Panc1 (cell line): ENCODE measurements at places on chromosomes 4 and X. TPM values are rescaled to one million over a fixed set of nuclear protein-coding genes. Genes with fewer than 3 reads are reported as not detected.

GPR101 gene
- not detected for total RNA-seq

MID2 gene
- 24.7 TPM for total RNA-seq

- H3K4me1 ChIP-seq: no peaks in the 10 kb centered on the region
- no peaks in the 10 kb centered on the region for H3K27me3 ChIP-seq
- H3K4me3 ChIP-seq: no peak overlapping the region
These were observed 97.1 kb upstream of the ATOH1 start for GRCh38 chr4:93731456-93731855.

GRCh38 chr4:24475756-24476155 is 108.6 kb downstream of the DHX15 start:
- H3K27me3 ChIP-seq: no peaks in the 10 kb centered on the region; the same call in none of the 2 replicates
- no peak overlapping the region for H3K4me3 ChIP-seq
- H3K36me3 ChIP-seq: no peaks in the 10 kb centered on the region
- H3K4me1 ChIP-seq: no peaks in the 10 kb centered on the region
- DNase-seq: no peak

- no peak for DNase-seq
- H3K27me3 ChIP-seq: no peaks in the 10 kb centered on the region
- no peak overlapping the region for H3K27ac ChIP-seq
- no peak overlapping the region for H3K4me3 ChIP-seq
- H3K4me1 ChIP-seq: no peaks in the 10 kb centered on the region
These were observed 33.5 kb downstream of the PWWP3B start for GRCh38 chrX:106201502-106202178.
